RCC 7860 (cell line): ENCODE measurements at places on chromosomes 2 and 18.
A peak's percentile ranks its signal among the peaks of the same experiment; 100 is the strongest.

DNA sequence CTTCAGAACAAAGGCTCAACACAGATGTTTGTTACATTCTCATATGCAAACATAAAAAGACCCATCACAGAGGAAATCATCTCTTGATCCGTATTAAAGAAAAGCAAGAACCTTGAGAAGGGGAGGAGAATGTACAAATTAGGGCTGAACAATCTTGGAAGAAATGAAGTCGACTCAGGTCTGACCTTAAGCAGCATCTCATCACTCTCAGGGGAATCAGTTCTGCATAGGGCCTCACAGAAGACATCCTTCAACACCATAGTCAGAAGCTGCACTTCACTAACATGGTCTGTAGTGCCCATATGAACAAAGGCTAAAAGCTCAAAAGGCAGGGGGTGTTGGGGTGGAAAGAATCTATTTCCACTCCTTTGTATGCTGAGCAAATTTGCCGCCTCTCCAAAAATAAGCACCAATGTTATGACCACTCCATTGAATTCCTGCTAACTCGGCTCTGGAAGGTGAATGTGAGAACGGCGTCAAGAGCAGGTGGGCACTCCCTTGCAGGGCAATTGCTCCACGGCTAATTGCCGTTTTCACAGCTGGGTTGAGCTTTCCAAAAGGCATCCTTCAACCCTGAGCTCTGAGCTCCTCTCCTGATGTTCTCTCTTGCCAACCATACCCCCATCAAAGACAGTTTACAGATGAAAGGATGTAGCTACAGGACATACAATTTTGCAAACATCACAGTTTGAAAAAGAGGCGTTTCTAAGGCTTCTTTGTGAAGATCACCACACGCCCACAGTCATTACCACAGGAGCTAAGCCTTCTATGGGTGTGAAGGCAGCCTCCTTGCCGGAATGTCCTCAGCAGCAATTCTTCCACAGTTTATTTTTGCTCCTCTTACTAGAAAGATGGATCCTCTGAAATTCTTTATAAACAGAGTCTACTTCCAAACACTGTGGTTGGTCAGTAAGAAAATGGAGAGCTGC lies 10.0 kb downstream of the KLF7 start:
- DNase-seq: no peak

DNA sequence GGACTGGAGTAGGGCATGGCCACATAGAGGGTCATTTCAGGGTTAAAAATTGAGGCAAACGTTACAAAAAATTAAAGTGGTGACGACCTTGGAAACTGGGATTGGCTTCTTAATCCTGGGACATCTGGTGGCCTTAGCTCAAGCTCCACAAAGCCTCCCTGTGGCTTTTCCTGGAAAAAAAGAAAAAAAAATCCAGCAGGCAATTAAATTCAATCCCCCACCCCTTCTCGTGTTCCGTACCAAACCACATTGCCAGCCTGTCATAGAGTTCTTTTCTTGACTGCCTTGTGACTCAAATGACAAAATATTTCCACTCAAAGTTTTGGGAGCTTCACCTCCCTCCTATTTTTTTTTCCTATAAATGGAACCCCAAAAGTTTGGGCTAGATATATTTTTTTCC lies 195.6 kb downstream of the HRH4 start:
- DNase-seq: no peak

GRCh38 chr2:54330926-54331835 lies 75.2 kb upstream of the TSPYL6 start:
- no peak for DNase-seq

DNA sequence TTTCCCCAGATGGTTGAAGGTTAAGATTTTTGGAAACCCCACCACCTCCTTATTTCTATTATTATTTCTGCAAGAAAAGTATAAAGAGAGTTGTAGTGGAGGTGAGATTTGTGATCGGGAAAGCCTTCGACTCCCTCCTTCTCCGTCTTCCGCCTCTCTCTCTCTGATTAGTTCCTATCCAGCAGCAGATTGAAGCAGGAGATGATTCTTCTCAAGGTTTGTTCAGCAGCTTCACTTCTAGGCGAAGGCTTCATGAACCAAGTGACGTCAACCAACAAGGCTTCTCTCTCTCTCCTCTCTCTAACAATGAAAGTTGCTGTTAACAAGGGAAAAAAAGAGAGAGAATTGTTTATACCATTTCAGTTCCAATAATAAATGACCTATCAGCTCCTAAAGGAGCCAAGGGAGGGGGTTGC lies at the start of gene BAZ2B:
Gene BAZ2B (minus strand): TSS at position 263 of the 416 bp plus-strand sequence. CDS start 137,829 bp downstream, outside the sequence.
- peak; percentile 67 for DNase-seq

DNA sequence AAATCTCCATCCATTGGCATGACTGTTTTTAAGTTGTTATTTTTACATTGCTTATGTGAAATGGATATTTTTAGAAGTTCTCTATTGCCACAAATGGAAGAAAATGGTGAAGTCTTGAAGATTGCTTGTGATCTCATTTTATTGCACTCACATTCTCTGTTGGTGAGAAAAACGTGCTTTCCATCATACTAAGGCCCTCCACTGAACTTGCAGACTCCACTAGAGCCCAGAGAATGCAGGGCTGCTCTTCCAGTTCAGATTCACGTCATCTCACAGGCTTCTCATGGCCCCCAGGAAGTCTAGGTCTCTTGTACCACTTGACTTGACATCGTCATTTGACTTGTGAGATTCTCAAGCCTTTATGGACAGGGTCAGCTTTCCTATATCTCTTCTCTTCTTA lies 254.8 kb upstream of the COPS8 start:
- DNase-seq: no peak

DNA sequence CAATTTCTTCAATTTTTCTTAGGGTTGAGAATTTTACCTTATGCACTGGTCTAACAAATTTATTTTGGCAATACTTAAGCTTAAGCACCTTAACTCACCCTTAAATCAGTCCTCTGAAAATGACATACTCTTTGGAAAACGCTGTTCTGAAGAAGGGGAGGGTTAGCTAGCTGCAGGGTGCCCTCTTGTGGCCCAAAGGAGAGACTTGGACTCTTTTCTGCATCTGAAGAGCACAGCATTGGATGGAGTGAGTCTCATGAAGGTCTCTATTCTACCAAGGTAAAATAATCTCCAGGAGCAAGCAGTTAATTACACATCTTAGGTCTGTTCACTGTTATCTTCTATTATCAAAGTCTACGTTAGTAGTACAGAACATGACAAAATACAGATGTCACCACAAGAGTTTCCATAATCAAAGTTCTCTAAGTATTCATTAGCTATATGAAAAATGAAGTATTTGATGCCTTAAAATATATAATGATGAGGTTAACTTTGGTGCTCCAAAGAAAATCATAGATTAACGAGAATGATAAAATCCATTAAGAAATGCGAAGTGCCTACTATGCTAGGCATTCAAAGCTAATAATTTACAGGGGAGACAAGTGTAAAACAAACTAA lies 24.4 kb downstream of the PUM2 start:
- peak; percentile 29 for DNase-seq

DNA sequence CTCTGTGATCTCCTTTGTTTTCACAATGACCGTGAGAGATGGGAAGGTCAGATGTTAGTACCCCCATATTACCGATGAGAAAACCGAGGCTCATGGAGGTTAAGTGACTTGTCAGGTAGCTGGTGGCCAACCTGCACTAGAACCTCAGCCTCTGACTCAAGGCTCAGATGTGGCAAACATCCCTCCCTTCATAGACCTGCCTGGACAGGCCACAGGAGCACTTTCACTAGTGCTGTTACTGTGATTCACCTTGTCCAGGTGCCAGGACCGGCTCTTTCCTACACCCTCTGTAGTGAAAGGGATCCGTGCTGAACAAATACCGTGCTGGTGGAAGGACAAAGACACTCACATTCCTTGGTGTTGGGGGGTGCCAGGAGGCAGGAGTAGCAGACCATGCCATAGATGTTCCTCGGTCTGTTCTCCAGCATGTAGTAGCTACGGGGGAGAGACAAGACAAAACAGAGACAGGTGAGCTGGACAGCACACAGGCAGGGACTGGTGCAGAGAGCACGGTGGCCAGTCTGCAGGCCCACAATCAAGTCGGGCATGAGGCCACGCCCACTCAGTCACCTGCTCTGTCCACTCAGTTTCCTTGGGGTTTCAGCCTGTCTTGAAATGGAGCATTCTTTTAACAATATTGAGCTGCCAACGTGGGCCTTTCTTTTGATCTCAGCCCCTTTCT lies 65.9 kb downstream of the EDAR start:
- DNase-seq: no peak

GRCh38 chr18:58264075-58264474 lies 220.0 kb downstream of the NEDD4L start:
- no peak for DNase-seq

GRCh38 chr2:233448220-233448559 lies 93.9 kb downstream of the DGKD start:
- peak; percentile 7 for DNase-seq

GRCh38 chr2:235955664-235956063 lies 212.5 kb downstream of the GBX2 start:
- no peak for DNase-seq

DNA sequence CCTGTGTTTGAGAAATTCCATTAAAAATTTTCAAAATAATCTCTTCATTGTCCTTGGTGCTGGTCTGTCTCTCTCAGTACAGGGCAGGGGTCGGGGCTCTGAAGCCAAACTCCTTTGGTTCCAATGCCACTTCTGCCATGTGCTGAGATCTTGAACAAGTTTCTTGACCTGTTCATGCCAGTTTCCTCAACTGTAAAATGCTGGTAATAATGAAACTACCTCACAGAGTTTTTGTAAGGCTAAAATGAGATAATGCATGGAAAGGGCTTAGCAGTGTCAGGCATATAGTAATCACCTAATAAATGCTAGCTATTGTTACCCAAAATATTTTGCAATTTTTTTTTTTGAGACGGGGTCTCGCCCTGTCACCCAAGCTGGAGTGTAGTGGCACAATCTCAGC lies 16.9 kb upstream of the MREG start:
- no peak for DNase-seq

GRCh38 chr2:99786636-99787390 lies 297.0 kb upstream of the REV1 start:
- no peak for DNase-seq

GRCh38 chr2:112229348-112229747 lies 25.5 kb downstream of the ZC3H8 start:
- DNase-seq: no peak

DNA sequence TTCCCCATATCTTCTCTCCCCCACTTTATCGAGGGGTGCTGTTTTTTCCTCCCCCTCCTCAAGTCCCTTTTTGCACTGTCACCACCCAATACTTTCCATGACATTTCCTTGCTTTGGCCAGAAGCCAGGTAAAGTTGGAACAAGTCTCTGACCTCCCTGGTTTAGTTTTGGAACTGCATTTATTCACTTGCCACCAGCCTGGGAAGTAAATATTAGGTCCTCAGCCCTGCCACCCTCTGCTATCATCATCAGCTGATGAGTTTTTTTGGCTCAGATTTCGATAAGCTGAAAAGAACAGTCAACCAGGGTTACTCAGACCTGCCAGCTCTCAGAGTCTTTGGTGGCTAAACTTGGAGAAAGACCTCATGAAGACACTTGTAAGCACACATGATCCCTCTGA lies 47.0 kb downstream of the DHRS9 start:
- DNase-seq: no peak

DNA sequence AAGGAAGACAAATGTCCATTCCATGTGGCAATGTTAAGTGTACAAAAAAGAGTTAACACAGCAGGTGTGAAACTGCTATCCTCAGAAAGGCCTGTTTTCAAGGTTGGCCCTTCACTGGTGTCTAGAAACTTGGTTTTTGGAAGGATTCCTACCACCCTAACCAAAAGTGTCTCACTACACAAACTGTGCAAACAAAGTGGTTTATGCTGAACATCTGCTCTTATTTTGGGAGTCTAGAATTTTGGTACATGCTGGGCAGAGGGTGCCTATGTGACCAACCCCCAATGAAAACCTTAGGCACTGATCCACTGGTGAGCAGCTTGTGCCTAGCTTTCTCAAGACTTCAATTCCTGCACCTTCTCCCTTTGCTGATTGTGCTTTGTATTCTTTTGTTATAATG lies 14.3 kb downstream of the GFPT1 start:
- DNase-seq: no peak

DNA sequence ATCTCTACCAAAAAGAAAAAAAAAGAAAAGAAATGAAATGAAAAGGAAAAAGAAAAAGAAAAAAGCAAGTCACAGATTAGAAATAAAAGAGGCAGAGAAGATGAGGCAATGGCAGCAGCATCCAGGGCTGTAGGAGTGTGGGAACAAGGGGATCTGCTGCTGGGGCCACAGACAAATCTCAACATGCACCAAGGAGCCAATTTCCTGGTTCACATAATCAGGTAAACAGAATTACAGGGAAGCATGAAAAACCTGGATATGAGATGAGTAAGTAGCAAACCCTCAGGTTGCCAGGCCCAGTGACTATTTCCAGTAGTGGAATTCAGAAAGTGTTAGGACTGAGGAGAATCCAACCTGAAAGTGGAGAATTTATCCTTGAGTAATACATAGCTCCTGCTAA lies 77.4 kb upstream of the ARHGAP28 start:
- no peak for DNase-seq

DNA sequence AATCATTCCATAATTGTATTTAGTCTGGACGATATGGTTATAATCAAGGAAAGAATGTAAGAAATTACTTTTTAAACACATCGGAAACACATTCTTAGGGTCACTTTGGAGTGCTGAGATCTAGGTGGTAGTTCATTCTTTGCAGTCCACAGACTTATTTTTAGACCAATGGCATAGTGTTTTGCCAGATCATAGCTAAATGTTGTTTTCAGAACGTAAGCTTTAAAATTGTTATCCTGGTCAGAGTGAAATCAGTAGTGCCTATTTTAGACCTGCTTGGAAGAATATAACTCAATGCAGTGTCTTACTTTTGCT lies 4.3 kb downstream of the MYL12A start:
- DNase-seq: no peak

- DNase-seq: no peak
These were observed 78.3 kb downstream of the CMPK2 start for GRCh38 chr2:6787376-6787775.

DNA sequence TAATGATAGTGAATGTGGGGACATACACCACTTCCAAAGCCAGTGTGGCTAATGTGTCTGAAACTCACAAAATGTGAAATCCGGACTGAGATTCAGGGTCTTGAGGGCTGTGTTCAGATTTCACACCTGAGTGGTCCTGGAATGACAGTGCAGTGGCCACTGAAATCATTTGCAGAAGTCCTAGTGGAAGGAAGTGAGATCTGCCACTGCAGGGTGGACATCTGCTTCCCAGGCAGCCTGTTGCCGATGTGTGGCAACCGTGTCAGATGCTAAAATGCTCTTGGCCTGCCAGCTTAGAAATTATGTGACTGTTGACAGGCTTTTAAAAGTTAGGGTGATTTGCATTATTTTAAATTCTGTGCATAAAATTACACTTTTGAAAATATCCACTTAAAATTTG lies 77.8 kb upstream of the TMEM200C start:
- DNase-seq: no peak

- peak; percentile 70 for DNase-seq
These were observed 44.9 kb upstream of the ORC2 start for GRCh38 chr2:201008296-201008829.

- no peak for DNase-seq
These were observed 56.8 kb upstream of the MAPRE3 start for GRCh38 chr2:26913606-26913998.

DNA sequence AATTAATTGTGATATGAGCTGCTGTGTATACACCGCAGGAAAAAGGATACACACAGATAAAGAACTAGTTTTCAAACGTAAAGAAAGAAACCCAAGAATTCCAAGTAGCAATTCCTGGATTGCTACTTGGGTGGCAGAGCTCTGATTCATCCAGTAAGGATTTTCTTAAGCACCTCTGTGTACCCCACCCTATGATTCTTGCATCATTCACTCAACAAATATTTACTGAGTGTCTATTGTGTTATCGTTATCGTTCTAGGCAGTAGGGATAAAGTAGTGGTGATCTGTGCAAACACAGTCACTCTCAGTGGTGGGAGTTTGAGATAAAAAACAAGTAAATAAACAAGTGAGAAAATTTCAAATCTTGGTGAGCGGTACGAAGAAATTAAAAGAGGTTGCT lies 4.9 kb upstream of the TMEM200C start:
- DNase-seq: no peak
